ENCODE measurements at places on chromosomes 4 and X.

GRCh38 chr4:123698556-123698955 is 302.0 kb downstream of the SPRY1 start:
- DNase-seq = no peak

DNA sequence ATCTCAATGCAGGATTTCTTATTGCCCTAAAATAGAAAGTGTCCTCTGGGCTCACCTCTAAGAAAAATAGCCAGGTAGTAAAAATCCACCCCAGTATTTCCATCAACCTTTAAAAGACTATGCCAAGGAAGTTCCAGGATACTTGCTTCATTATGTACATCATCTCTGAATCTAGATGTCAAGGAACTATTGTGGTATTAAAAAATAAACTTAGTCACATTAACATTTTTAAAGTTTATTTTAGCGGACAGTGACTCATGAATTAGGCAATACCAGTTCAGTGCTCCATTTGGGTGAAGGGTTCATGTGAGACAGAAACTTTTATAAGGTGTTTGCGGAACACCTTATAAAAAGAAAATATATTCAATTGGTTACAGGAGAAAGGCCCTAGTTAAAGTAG is 209.2 kb downstream of the ADAM29 start:
- no peak for DNase-seq

- no peak for DNase-seq
Observed at GRCh38 chrX:76026292-76026691, 146.6 kb upstream of the PBDC1 start.

DNA sequence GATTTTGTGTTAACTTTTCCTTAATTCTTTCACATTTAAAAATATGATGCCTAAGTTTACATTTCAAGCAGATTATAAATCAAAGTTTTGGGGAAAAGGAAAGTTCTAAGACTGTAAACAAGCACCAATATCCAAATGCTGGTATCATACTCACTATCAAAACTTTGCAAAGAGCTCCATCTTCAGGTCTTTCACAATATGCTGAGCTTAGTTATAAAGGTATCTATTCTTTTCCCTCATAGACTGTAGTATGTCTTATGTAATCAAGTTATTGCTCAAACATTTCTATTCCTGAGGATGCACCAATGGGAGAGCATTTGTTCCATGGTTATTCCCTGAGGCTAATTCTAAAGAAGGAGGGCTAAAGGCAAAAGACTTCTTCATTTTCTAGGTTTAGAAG is 207.9 kb upstream of the FAM241A start:
- no peak for DNase-seq

DNA sequence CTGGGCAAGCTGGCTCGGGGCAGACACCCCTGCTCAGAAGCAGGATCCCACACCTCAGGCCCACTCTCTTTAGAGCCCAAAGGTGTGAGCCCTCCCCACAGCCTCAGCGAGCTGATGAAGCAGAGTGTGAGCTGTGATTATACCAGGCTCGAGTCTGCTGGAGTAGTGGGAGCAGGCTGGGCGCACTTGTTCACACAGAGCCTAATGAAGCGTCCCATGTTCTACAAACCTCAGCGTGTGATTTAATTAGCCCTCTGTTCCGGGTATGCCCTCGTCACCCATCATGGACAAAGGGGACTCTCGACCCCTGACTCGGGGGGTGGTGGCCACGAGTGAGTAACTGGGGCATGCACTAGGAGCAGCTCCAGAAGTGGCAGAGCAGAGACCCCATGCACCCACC is 62.3 kb downstream of the PPP2R2C start:
- DNase-seq = no peak

GRCh38 chr4:66376396-66376795 is 706.1 kb upstream of the EPHA5 start:
- no peak for DNase-seq

GRCh38 chr4:110106931-110107296 is 91.5 kb downstream of the ELOVL6 start:
- no peak for DNase-seq

- DNase-seq = no peak
Observed at GRCh38 chr4:122450847-122451246, 5.7 kb downstream of the IL2 start.

GRCh38 chrX:153600032-153600373 is 1.1 kb upstream of the CCNQ start:
- DNase-seq = no peak

DNA sequence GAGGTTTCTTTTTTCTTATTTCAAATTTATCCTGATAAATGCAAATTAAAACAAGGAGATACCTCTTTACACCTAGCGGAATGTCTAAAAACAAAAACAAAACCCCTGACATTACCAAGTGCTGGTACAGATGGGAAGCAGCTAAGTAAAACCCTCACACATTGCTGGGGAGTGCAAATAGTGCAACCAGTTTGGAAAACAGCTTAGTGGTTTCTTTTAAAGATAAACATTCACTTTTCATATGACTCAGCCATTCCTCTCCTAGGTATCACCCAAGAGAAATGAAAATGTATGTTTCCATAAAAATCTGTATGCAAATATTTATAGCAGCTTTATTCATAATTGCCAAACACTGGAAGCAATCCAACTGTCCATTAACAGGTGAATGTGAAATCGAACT is 84.1 kb upstream of the HELT start:
- no peak for DNase-seq

GRCh38 chrX:107701493-107702121 is 73.3 kb downstream of the PRPS1 start:
- DNase-seq = no peak

- DNase-seq = no peak
Observed at GRCh38 chrX:42027367-42028000, 104.1 kb upstream of the CASK start.

DNA sequence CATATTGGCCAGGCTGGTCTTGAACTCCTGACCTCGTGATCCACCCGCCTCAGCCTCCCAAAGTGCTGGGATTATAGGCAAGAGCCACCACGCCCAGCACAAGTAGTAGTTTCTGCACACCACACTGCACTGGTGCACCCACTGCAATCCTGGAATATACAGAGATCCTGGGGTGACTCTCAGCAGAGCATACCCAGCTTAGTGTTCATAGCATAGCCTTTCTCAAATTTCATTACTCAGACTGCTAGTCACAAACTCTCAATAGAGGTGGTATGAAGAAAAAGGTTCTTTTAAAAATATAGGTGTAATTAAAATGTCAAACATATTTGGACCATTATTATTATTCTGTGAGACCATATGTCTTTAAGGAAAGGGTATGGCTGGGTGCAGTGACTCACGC is 6.2 kb upstream of the ARHGAP10 start:
- no peak for DNase-seq

GRCh38 chr4:88865046-88865445 is 167.4 kb upstream of the NAP1L5 start:
- no peak for DNase-seq

DNA sequence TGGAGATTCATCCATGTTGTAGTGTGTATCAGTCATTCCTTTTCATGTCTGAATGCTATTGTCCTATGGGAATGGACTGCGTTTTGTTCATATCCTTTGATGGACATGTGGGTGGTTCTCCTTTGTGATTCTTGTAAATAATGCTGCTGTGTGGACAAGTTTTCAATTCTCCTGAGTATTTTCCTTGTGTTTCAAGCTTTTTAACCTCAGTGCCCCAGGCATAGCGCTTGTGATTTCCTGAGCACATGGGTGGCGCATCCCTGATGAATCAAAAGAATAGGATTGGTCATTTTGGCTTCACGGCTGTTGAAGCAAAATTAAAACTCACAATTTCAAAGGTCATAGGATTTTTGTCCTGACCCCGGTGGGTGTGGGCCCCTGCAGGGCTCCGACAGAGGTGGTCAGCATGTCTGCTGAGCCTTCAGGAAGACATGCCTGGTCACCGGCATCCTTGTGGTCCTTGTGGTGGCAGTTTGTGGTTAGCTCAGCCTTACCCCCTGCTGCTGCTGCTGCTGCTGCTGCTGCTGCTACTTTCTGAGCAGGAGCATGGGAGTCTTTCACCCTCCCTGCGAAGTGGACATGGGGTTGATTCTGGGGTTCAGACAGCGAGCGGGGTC is 30.0 kb downstream of the SHROOM2 start:
- DNase-seq = no peak

- DNase-seq = no peak
Observed at GRCh38 chr4:118155516-118155915, 121.2 kb downstream of the NDST3 start.

DNA sequence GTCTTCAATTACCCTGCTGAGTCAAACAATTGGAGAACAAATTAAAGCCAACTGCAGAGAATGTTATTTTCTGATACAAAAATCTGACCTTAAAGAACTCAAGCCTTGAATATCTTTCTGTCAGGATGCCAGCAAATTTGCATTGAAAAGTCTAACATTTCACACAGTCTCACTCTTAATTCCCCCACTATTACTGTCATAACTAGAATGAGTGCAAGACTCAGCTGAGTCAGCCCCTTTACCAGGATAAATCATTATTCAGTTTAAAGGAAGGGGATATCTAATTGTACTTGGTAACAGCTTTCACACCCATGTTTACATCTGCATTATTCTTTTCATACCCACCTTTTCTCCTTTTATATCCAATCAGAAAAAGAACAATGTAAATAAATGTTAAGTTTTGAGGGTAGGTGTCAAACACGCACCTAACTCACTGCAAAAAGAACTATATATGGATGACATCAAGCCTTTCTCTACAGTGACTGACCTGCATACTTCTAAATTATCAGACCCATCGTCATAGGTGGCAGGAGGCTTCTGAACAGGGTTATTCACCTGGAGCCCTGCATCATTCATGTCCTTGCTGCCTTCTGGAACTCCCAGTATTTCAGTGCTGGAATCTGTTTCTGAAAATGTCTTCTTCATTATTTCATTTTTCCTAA is 117.4 kb downstream of the TMA16 start:
- no peak for DNase-seq

DNA sequence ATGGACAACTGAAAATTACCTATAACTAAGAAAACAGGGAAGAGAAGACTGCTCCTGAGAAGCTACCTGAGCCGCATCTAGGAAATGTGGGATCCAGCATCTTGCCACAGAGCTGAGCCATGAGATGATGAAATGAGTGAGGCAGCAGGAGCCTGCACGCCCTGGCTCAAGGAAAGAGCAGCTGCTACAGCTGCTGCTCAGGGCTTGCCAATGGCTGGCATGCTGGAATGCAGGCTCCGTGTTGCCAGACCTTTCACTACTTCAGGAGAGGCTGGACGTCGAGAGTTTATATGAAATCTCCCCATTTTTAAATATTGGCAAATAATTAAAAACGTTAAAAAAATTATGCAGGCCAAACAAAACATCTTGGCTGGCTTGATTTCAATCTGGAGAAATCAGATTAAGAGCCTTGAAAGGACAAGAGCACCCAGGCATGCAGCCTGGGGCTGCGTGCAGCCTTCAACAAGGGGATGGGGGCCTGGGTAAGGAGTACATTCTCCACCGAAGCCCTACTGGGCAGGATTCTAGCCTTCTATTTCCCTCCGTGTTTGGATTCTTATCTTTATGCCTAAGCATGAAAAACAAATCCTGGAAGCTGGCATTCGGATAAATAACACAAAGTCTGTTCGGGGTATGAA is 227.6 kb downstream of the NR3C2 start:
- no peak for DNase-seq

DNA sequence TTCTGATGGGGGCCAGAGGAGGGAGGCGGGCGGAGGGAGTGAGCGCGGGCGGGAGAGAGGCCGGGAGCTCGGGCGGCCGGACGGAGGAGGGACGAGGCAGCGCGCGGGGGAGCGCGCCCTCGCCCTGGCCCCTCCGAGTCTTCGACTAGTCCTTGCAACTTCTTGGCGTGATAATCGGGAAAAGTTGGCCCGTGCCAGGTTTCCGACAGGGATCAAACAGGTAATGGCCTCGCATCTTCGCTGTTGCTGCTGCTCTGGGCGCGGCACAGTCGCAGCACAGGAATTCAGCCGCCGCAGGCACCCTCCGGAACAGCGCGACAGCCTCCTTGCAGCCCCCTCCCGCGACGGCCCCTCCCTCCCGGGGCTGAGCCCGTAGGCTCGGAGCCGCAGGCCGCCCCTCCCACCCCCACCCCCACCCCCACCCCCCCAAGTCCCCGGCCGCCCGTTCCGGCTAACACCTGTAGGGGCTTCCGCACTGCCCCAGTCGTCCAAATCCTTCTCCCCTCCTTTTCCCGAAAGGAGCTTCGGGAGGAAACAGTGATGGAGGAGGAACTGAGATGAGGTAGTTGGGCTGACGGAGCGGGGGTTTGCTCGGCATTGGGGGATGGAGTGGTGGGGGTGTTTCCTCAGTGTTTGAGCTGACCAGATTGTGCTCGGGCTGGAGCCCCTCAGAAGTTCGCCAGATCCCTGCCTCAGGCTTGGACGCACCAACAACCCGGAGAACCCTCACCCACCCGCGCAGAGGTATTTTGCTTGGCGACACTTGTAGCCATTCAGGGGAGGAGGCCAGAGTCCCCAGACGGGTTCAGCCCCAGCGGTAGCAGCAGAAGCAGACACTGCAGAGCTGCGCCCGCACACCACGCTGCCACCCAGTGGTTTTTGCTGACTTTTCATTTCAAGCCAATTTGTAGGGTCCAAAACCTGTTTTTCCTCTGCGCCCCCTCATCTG is at the start of gene FGF13:
TSS of gene FGF13 (minus strand) at position 319 of the 949 bp plus-strand sequence. CDS start 714 bp downstream, outside the sequence.
- DNase-seq = no peak

- DNase-seq = no peak
Observed at GRCh38 chr4:94389595-94390267, 47.1 kb upstream of the HPGDS start.

DNA sequence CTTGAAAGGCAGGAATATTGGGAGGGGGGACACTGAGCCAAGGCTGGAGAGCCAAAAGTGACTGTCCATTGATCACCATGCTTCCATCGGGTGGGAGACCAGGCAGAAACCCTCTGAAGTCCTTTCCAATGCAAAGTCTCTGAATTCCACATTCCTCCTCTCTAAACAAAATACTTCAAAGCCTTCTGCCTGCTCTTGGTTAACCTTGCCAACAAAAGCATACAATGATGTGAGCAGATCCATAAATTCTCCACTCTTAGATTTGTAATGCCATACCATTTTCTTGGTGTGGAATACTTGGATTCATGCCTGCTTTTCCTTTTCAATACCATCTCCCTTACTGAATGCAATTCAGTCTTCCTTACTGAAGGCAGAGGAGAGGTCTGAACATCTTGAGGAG is 74.1 kb upstream of the FAM9B start:
- DNase-seq = no peak

- DNase-seq = no peak
Observed at GRCh38 chrX:9392445-9392844, 72.4 kb upstream of the TBL1X start.

All from GOT3 (cell line).